Spleen (tissue), 13 donors: ENCODE measurements at places on chromosomes 6 and 20.

DNA sequence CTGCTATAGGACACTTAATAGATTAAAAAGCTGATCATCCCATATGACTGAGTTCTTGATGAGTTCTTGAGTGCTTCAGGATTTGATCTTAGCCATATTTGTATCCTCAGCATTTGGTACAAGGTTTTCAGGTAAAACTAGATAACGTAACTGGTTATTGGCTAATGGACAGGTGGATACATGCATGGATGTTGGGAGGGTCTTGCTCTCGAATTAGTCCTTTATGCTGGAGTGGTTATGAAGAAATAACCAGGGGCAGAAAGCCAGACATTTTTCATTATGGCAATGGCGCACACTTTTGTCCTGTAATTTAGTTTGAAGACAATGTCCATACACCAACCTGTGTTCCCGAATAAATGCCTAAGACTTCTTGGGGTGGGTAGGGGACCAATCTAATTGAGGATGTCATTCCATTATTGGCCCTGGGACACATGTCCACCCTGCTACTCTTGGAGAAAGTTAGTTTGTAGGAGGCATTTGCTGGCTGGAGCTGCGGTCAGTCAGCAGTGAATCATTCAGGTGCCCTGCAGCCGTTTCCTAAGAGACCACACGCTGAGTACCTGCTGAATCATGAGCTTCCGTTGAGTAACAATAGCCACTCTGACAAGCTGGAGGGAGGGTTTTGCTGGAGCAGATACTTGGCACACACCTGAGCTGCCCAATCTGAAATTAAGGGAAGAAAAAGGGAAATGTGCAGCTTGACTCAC is 194.4 kb downstream of the FOXA2 start:
- no peak for DNase-seq

DNA sequence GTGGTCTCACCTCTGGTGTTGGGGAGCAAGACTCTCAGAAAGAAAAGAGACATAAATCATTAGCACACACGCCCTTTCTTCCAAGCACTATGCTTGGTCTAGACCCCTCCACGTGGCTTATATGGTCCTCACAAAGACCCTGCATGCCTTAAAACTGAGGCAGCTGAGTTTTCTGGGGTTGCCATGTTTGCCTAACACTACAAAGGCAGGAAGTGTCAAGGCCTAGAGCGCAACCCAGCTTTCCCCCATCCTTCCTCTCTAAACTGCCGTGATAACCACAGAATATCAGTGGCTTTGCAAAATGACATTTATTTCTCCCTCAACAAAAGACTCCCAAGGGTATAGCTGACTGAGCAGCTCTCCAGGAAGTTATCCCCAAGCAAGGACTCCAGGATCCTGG is 146.5 kb upstream of the TOP1 start:
- no peak for DNase-seq

DNA sequence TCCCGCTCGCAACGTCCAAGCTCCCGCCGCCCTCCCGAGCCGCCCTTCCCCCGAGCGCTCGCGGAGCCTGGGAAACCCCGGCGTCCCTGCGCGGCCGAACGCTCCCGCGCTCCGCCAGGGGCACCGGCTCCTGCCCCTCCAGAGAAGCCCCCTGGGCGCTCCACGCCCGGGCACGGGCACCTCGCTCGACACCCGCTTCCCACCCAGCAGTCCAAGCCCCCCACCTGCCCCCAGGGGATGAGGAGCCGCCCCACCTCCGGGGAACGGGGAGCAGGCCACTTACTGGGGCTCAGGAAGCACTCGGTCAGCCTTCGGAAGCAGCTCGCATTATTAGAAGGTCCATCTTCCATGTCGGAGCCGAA is 1.4 kb downstream of the PDE10A start:
- no peak for DNase-seq

GRCh38 chr6:131258010-131258652 is 122.9 kb downstream of the AKAP7 start:
- no peak for DNase-seq

DNA sequence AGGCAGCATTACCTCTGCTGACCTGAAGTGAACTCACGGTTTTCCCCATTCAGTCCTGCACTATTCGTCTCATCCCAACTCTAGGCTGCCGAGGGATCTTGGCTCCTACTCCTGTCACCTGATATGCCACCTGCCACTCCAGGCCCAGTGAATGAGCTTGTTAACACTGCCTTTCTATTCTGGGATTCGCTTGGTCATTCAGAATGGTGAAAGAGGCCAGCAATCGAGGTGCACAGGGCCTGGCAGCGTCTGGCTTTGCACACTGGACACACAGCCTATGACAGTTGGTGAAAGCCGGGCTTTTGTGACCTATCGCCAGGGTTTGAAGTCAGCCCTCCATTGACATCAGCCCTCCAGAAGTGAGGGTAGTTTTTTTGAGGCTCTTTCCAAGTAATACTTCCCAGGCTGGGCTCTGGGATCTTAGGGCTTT is 59.3 kb upstream of the MYL9 start:
- DNase-seq: no peak

DNA sequence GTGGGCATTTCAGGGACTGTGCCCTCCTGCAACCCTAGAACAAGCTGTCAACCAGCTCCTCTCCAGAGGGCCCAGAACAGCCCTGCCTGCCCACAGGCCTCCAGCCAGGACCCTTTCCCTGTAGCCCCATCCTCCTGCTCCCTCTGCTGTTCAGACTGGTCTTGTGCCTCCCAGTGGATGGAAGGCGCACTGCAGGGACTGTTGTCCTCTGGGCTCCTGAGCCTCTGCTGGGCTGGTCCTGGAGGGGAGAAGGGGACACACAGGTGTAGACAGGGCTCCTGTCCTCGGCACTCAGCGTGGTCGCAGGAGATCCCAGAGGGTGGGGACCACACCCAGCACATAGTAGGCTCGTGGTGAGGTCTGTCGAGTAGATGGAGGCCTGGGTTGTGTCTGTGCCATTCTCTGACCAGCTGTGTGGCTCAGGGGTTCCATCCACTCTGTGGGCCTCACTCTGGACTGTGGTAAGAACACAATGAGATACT is 11.5 kb downstream of the ITPR3 start:
- DNase-seq: peak; percentile 82

GRCh38 chr6:108592371-108593337 is 31.9 kb downstream of the FOXO3 start:
- peak; percentile 82 for DNase-seq

GRCh38 chr20:2507464-2507863 is 1.3 kb downstream of the ZNF343 start:
- DNase-seq: no peak

- DNase-seq: no peak
These were observed 41.6 kb downstream of the IYD start for GRCh38 chr6:150410399-150410798.

DNA sequence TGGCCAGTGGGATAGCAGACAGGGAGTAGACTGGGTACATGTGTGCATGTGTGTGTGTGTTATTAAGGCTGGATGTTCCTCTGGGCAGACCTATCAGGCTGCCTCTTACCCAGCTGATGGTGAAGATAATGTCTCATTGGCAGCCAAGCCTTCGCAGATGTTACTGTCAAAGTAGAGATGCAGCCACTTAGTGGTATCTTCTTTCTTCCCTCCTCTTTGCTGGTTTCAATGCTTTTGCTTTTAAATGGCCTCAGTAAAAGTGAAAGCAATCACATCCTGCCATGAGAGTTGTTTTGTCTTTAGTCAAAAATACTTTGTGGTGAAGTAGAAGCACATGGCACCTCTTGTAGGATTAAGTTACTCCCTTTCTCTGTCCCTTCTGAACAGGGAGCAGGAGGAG is 57.5 kb downstream of the SNRNP48 start:
- no peak for DNase-seq

- no peak for DNase-seq
These were observed 63.5 kb downstream of the JAG1 start for GRCh38 chr20:10610251-10610650.

GRCh38 chr20:48620154-48620506 is 207.7 kb downstream of the PREX1 start:
- DNase-seq: no peak

- DNase-seq: no peak
These were observed 117.5 kb upstream of the SAMD5 start for GRCh38 chr6:147390909-147391536.

GRCh38 chr6:107218142-107218541 is 102.8 kb upstream of the BEND3 start:
- DNase-seq: no peak

DNA sequence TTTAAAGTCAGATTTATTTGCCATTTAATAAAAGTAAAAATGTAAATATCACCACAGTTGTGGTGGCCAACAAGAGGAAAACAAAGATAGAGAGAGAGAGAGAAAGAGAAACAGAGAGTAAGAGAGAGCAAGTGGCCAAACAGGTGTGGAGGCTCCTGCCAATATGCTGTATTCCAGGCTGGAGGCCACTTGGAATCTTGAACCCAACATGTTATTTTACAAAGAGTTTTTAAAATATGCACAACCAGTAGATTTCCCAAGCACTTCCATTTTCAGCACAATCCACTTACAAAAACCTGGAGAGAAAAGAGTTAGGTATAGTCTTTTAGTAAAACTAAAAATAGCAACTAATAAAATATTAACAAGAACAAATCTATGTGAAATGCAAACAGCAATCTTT is 1323.1 kb upstream of the CITED2 start:
- DNase-seq: no peak

- DNase-seq: no peak
These were observed 11.0 kb downstream of the SCRT2 start for GRCh38 chr20:664576-664975.

DNA sequence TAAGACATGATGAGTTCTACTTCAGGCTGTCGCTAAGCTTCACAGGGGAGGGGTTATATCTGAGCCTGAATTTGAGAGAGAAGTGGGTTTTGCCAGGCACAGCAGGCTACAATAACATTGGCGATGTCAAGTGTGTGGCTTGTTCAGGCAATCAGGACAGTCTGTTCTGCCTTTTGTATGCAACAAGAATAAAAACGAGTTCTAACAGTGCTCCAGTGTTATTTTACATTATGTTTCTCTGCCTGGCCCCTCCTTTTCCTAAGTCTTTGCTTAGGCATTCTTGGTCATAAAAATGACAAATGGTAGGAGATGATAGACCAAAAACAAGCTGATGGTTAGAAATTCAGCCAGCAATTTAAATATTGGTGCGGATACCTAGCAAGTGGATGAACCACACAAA is 26.8 kb downstream of the PAQR8 start:
- no peak for DNase-seq

DNA sequence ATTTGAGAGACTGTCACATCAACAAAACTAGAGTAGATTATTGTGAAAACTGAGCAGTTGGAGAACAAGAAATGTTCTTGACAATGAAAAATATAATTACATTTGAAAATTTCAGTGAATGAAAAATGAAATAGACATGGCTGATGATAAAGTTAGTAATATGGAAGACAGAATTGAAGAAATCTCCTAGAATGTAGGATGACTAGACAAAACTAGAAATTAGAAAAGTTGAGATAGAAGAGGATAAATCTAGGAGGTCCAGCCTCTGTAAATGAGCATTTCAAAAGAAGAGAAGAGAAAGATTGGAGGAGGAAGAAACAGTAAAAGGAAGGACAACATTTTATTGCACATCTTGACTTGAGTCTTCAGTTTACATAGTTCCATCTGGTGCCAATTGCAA is 178.7 kb downstream of the NFATC2 start:
- no peak for DNase-seq

- no peak for DNase-seq
These were observed 60.5 kb upstream of the SLC22A23 start for GRCh38 chr6:3517350-3517749.

GRCh38 chr6:21157186-21157929 is 436.2 kb upstream of the SOX4 start:
- DNase-seq: no peak

- DNase-seq: no peak
These were observed 29.0 kb downstream of the AFG1L start for GRCh38 chr6:108323710-108324466.

- no peak for DNase-seq
These were observed 699.2 kb downstream of the DOK5 start for GRCh38 chr20:55174635-55175034.

GRCh38 chr6:30752157-30752927 is 8.0 kb upstream of the IER3 start:
- DNase-seq: peak; percentile 82

DNA sequence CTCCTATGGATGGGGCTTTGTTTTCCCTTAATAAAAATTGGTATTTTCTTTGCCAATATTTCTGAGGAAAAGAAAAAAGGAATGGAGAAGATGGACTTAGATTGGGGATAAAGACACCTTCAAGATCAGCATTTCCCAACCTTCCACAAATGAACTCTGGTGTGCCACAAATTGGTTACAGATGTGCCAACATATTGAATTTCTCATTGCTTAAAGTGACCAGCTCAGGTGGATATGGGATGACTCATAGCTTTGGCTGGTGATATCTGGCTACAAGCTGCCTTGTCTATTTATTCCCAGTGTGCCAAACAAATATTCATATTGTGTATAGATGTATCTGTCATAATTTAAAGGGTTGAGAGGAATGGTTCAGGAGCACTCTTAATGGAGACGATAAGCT is 32.5 kb downstream of the THEMIS start:
- DNase-seq: no peak

DNA sequence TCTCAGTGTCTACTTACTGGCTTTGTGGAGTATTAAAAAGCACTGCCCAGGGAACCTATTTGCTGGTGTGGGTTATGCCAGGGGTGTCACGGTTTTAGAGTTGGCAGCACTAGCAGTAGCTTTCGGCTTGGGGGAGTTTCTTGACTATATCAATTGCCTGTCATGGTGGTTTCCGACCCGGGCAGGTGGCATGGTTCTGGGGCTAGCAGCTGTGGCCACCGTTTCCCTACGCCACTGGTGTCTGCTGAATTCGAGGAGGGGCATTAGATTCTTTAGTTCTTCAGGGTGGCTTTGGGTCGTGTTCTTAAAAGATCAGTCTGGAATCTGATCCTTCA is 55.6 kb upstream of the FOXC1 start:
- no peak for DNase-seq

GRCh38 chr20:19924255-19924654 is 92.9 kb upstream of the NAA20 start:
- no peak for DNase-seq

GRCh38 chr6:939526-940252 is 246.8 kb upstream of the EXOC2 start:
- DNase-seq: no peak

DNA sequence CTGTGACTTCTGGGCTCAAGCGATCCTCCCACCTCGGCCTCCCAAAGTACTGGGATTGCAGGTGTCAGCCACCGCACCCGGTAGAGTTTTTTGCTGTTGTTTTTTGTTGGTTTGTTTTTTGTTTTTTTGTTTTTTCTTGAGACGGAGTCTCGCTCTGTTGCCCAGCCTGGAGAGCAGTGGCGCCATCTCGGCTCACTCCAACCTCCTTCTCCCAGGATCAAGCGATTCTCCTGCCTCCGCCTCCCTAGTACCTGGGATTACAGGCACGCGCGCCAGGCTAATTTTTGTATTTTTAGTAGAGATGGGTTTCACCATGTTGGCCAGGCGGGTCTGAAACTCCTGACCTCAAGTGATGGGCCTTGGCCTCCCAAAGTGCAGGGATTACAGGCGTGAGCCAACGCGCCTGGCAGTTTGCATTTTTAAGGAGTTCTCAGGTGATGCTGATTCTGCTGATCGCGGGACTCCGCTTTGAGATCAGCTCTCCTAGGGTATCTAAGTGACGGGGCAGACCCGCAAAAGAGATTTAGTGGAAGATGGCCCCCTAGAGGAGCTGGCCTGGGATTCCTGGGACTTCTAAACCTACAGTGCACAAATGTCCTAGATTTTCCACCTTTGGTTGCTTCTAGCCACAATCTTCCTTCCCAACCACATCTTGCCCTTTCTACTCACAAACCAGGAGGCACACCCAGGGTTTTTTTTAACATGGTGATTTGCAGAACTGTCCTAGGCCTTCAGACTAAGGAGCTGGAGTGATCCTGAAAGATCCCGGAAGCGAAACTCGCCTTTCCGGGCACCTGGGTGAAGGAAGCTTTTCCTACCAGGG is 45.2 kb downstream of the DPPA5 start:
- DNase-seq: no peak
